ENCODE measurements at places on chromosomes 2 and 18. TPM values are rescaled to one million over a fixed set of nuclear protein-coding genes. Genes with fewer than 3 reads are reported as not detected.

DNA sequence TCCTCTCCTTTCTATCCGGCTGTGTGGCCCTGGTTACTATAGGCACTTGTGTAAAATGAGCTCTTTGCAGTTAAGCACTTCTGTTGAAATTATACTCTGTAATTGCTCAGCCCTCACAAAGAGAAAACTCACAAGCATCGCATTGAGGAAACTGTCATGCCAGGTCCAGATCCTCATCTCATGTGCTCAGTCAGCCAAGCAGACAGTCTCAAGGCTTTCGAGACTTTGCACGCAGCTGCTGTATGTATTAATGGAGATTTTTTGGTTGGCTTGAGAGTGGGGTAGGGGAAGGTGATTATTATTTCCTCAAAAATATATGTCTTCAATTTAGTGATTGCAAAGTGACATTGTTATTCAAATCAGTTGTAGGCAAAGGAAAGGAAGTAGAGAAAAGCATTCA is 33.0 kb upstream of the PHLPP1 start:
- DNase-seq = no peak

GRCh38 chr18:23416298-23416697 is 36.8 kb upstream of the RIOK3 start:
- no peak for DNase-seq

DNA sequence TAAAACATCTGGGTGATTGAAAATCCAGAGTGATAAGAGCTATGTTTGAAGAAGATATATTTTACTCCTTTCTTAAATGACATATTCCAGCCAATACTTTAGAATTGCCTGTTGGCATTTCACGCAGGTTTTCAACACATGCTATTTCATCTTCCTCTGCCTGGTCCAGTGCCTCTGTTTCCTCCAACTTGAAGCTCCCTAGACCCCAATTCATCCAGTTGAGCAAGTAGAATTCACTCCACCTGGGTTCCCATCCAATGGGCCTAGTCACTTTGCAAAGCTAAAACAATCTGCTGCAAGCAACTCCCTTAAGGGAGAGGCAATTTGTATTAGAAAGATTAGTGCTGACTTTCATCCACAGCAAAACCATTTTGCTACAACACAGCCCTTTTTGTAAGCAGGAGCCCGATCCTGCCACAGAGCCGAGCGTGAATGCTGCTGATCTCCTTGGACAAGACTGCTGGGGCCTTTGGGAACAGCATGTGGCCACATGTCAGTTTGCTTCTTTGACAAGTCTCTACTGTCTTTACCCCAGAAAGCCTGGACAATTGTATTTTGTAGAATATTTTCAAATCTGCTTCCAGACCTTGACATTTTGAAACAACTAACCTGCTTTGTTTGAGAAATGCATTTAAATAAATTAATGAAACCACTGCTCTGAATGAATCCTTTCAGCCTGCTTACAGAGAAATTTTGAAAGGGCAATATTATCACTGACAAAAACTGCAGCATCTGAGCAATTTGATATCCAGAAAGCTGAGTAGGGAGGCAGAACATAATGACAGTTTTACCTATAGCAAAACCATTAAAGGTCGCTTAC is 259.1 kb downstream of the TDRD15 start:
- DNase-seq = no peak

GRCh38 chr2:45910473-45911060 is 259.1 kb downstream of the PRKCE start:
- DNase-seq = no peak

DNA sequence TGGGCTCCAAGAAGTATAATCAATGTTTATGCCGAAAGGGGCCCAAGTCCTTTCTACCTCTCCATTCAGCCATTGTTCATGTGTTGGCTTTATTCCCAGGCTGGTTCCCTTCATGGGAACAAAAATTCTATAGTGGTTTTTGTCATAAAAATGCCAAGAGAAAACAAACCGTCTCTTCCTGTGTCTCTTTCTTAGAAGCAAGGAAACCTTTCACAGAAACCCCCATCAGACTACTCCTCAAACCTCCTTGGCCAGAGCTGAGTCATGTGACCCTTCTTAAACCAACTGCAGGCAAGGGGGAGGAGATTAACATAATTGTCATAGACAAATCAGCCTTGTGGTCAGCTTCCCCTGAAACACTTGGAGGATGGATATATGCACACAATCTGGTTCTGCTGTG is 75.1 kb upstream of the TANK start:
- no peak for DNase-seq

DNA sequence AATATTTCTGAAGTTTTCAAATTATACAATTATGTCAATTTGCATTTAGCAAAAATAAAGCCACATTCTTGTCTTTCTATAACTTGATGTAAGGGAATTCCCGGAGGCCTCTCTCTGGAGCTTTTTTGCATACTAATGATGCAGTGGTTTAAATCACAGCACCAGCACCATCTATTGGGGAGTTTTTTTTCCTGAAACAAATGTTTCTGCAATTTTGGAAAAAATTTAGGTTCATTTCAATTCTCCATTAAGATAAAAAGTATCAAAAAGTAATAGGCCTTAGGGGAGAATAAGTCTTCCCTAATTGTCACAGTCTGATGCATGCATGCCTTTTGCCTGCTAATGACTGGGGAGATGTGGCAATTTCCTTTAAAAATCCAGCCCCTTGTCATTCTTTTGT is 13.5 kb downstream of the CBLN2 start:
- no peak for DNase-seq

- DNase-seq = no peak
Observed at GRCh38 chr18:5646739-5647138, 102.9 kb upstream of the EPB41L3 start.

GRCh38 chr2:38158378-38159118 is 82.6 kb upstream of the CYP1B1 start:
- no peak for DNase-seq

GRCh38 chr2:223071139-223071538 is 19.1 kb downstream of the KCNE4 start:
- DNase-seq = peak; percentile 53

- no peak for DNase-seq
Observed at GRCh38 chr2:68044099-68044498, 18.7 kb downstream of the C1D start.

GRCh38 chr18:9987345-9987744 is 73.5 kb downstream of the VAPA start:
- DNase-seq = no peak

GRCh38 chr2:173803449-173803848 is 161.7 kb downstream of the SP3 start:
- DNase-seq = no peak

GRCh38 chr18:75777630-75778029 is 350.1 kb upstream of the SMIM21 start:
- no peak for DNase-seq

- DNase-seq = no peak
Observed at GRCh38 chr2:122734766-122735424, 979.4 kb downstream of the TSN start.

- DNase-seq = no peak
Observed at GRCh38 chr2:112751451-112752197, 12.8 kb downstream of the CKAP2L start.

GRCh38 chr2:129748250-129748649 is 231.2 kb upstream of the RAB6C start:
- DNase-seq = no peak

DNA sequence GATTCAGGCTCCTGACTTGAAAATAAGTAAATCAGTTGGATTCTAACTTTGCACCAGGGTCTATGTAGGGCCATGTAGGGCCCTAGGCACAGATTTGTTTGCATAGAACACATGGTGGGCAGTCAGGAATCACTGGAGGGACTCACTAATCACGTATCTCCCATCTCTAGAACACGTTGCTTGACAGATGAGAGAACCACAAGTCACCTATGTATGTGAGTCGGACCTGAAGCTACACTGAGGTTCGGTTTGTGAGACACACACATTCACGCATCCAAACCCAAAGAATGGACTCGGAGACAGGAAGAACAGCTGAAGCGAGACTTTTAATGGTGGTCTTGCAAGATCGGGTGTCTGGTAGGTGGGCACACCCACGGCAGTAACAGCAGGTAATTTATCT is 157.0 kb downstream of the ZNF516 start:
- DNase-seq = no peak

DNA sequence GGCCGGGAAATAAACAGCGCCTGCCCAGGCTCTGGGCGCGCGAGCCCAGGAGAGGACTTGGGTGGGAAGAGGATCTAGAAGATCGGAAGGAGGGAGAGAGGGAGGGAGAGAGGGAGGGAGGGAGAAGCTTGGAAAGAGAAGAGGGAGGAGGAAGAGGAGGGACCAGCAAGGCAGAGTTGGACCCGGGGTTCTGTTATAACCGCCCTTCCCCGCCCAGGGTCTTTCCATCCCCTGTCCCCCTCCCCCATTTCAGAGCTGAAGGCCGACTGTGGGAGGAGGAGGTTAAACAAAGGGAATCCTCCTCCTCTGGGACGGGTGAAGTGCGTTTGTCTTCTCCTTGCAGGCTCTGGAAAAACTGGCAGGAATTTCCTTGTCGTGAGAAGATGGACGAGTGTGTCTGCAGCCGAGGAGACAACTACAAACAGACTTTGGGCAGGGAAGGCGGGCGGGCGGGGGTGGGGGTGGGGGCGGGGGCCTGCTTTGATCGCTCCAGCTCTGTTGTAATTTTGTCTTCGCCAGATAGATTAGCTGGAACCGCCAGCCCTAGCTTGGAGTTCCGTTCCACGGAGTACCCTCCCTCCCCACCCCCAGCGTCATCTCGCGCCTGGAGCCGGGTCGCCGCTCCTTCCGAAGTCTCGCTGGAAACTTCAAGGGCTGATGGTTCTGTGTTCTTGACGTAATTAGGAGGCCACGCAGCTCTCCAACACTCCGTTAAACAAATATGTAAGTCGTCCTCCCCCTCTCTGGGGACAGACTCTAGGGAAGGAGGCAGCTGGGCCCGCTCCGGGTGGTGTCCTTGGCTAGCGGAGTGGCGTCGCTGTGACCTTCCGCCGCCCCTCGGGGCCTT is 6.4 kb upstream of the SP9 start:
- DNase-seq = no peak

GRCh38 chr18:61400716-61401115 is 67.5 kb downstream of the CDH20 start:
- DNase-seq = no peak

DNA sequence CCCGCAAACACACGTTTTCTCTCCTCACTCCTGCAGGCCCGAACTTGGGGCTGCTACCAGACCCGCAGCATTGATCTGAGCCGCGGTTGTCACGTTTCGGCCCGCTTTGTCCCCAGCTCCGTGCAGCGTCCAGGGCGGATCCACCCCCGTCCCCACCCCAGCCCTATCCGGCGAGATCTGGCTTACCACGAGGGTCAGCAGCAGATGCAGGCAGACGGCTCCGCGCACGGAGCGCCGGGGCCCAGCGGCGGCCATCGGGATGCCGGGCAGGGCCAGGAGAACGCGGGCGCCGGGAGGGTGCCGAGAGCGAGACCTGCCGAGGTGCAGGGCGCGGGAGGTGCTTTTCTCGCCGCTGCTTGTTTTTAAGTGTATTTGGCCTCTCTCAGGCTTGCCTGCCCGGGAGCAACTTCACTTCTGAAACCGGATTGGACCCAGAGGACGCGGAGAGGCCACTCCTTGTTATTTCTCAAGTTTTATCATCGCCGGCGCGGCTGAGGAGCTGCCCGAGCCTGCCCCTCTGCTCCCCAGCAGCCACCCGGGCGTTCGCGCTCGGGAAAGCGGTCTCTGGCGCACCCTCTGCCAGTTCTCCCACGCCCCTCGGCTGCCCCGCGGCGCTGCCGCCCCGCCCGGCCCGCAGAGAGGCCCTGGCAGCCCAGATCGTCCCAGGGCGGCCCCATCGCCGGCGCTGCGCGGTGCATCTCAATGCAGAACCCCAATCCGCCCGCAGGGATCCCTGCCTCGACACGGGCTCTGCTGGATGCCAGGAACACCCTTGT is at the start of gene DSC3:
Gene DSC3 (minus strand): TSS at position 337 of the 776 bp plus-strand sequence. CDS start 82 bp downstream, at position 255.
- peak; percentile 42 for DNase-seq

GRCh38 chr2:110097506-110098220 is 18.0 kb downstream of the MALL start:
- DNase-seq = no peak

- DNase-seq = no peak
Observed at GRCh38 chr2:164910101-164910899, 45.0 kb downstream of the SLC38A11 start.

DNA sequence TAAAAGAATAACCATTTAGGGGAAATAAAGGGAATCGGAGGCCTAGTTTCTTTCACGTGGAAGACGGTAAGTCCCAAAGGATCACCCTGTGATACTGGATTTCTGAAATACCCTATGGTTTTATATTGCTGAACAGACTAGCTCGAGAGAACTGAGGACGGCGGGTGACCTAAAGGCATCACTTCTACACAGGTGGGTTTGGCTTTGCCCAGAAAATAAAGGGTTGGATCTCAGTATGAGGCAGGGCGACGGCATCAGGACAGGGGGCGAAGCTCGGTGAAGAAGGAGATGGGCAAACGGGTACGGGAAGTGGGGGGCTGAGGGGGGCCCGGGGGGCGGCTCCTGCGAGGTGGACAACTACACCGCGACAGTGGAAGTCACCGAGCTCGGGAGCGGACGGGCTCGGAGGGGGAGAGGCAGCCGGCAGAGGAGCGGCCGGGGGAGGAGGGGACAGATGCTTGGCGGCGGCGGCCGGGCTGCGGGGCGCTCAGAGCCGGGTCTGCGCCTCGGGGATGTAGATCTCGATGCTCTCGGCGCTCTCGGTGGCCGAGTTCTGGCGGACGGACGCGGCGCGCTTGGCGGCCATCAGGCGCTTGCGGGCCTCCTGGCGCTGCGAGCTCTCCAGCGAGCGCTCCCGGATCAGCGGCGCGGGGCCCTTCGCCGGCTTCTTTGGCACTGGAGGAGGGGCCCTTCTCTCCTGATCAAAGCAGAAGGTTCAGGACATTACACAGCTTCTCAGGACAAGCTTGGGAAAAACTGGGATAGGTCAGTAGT is 48.9 kb downstream of the TGIF1 start:
- DNase-seq = peak; percentile 42

DNA sequence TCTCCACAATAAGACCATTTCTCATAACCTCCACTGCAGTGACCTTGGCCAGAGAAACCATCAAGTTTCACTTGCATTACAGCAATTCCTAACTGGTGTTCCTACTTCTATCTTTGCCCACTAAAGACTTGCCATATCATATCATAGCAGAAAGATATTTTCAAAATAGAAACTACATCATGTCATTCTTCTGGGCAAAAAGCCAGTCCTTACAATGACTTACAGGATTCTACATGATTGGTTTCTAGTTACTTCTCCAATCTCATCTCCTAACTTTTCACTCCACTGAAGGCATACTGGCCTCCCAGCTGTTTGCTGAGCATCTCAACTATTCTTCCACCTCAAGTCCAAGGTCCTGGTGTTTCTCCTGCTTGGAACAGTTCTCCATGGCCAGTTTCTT is 151.4 kb downstream of the HNMT start:
- DNase-seq = no peak

GRCh38 chr2:44310287-44310686 is 35.0 kb downstream of the SLC3A1 start:
- DNase-seq = no peak

RASGRP3 gene
- polyA plus RNA-seq = 26.4 TPM

NPAS2 gene
- 8.7 TPM for polyA plus RNA-seq

SMARCAL1 gene
- polyA plus RNA-seq = 19.5 TPM

TIGD1 gene
- 6.7 TPM for polyA plus RNA-seq

VIT gene
- 3.4 TPM for polyA plus RNA-seq

ARMC9 gene
- 6.3 TPM for polyA plus RNA-seq

GYPC gene
- 133 TPM for polyA plus RNA-seq

COL4A3 gene
- polyA plus RNA-seq = 0.03 TPM

TEX44 gene
- polyA plus RNA-seq = not detected

GALR1 gene
- polyA plus RNA-seq = 0.09 TPM

PROC gene
- 0.93 TPM for polyA plus RNA-seq

RAD51AP2 gene
- polyA plus RNA-seq = 0.25 TPM

CFC1 gene
- polyA plus RNA-seq = not detected

Measured in hindlimb muscle (tissue), 1 donor.